Cerebellar nuclear complex (tissue), 1 donor: ENCODE measurements at places on chromosomes 6 and 20.

DNA sequence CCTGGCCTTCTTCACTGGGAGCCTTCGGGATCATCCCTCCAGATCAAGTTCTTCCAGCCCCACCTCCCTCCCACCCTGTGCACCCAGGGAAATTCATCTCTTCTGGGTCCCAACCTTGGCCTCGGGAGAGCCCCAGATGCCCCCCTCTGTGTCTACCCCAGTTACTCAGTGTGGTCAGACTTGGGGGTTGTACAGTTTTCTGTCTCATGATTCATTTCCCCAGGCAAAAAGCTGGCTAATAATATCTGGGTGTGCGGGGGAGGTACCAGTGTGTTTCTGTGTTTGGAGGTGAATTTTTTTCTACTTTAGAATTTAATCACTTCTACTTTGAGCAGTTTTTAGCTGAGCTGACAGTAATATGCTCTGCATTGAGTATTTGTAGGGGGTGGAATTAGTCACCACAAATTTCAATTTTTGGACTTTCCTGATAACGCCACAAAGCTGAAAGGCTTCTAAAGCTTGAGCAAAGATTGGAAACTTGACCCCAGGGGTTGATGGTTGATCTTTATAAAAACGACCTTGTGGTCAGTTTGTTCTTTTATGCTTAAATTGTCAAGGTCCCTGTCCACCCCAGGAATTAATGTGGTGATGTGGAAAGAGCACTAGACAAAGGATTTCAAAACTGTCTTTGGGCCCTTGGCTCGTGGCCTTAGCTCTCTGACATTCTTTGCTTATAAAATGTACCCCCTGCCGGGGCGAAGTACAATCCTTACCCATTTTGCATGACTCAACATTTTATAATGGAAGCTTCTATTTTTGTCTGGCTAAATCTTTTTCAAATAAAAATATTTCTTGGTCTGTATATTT is 284.7 kb upstream of the TAB2 start:
- no peak for DNase-seq

DNA sequence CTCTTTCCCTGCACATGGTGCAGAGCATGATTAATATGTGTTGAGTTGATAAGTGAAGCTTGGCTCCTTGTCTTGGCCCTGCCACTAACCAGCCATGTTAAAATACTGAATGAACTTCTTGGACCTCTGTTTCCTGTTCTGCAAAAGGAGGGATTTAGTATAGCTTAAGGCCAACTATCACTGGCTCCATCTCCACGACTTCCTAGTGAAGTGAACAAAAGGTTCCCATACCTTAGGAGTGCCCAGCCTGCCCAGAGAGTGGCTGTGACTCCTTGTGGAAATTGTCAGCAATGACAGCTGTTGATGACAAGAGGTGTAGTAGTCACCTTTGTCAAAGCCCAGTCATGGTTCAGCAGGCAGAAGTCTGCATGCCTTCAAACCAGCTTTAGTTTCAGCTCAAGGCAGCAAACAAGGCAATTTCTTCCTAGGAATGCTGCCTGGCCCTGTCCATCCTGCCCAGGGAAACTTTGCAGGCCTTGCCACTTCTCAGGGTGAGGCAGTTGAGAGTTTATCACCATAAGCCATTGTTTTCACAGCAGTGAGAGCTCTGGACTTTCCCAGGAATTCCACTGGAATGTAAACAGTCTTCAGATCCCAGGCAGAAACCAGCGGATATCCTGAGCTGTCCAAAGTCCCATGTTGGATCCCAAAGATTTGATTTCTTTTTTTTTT is 169.7 kb upstream of the TNFAIP3 start:
- no peak for DNase-seq

GRCh38 chr20:57200882-57201695 is 65.4 kb downstream of the BMP7 start:
- DNase-seq: no peak

- no peak for DNase-seq
These were observed 117.8 kb upstream of the ESR1 start for GRCh38 chr6:151689499-151690201.

DNA sequence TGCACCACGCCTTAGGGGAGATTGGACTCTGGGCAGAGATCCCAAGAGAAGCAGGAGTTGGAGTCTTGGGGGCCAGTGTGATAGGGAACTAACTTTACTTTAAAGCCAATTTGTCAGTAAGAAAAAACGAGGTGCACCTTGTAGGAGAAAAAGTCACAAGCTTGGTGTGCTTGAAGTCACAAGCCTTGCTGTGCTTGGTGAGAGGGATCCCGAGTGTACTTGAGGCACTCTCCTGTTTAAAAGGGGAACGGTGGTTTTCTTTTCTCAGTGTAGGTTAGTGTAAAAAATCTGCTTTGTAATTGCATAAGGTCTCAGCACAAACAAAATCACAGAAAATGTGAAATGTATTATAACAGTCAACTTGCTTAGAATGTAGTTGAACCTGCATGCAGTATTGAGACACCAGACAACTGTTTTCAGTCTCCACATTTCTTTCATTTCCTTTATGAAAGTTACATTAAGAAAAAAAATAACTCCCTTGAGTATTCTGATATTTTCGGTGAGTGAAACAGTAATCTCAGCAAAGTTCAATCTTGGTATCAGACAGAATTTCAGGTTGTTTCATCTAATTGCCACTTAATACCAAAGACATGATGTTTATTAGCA is 111.1 kb upstream of the DUSP22 start:
- no peak for DNase-seq

DNA sequence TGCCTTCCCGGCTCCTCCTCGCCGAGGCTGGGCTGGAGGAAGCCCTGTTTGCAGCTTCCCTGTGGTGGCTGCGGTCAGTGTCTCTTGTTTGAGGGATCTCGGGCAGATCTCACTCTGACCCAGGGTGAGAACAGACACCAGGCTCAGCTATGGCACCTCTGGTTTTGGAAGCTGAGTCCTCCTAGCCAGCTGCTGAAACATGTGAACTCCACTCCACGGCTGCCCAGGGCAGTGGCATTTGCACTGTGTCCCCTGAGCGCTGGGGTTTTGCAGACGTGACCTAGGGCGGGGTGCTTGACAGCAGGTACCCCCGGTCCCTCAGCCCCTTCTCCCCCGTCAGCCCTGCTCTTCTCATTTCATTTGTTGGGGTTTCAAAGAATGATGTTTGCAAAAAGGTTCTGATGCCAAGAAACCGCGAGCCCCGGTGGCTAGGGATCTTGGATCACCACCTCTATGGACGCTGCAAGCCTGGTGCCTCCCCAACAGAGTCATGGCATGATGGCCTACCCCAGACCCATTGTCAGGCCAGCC is 55.0 kb upstream of the DACT2 start:
- no peak for DNase-seq

DNA sequence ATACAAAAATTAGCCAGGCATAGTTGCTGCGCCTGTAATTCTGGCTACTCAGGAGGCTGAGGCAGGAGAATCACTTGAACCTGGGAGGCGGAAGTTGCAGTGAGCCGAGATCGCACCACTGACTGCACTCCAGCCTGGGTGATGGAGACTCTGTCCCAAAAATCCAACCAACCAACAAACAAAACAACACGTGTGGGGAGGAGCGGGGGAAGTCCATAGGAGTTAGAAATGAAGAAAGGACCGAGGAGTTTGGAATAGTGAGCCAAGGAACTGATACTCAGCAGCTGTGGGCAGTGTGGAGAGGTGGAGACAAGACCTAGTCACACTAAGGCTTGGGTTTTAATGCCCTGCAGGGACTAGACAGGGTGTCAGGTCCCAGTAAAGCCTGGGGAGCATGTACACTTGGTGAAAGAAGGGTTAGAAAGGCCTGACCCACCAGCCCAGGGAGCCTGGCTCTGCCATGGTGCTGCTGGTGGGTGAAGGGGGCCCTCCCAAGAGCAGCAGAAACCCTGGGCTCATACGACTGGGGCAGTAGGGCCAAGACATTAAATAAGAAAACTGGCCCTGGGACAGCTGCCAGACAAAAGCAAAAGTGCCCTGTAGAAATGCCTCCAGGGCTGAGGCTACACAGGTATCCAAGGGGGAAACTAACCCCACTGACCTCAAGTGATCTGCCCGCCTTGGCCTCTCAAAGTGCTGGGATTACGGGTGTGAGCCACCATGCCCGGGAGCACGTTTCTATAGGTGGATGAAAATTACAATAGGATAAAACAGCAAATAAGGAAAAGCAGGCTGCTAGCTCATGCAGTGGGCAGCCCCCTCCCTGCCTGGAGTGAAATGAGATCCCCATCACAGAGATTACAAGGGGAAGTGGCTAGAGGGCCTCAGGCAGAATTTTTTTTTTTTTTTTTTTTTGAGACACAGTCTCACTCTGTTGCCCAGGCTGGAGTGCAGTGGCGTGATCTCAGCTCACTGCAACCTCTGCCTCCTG is 58.0 kb downstream of the MYH7B start:
- DNase-seq: no peak

GRCh38 chr6:113944701-113945100 is 26.2 kb downstream of the HDAC2 start:
- DNase-seq: no peak

DNA sequence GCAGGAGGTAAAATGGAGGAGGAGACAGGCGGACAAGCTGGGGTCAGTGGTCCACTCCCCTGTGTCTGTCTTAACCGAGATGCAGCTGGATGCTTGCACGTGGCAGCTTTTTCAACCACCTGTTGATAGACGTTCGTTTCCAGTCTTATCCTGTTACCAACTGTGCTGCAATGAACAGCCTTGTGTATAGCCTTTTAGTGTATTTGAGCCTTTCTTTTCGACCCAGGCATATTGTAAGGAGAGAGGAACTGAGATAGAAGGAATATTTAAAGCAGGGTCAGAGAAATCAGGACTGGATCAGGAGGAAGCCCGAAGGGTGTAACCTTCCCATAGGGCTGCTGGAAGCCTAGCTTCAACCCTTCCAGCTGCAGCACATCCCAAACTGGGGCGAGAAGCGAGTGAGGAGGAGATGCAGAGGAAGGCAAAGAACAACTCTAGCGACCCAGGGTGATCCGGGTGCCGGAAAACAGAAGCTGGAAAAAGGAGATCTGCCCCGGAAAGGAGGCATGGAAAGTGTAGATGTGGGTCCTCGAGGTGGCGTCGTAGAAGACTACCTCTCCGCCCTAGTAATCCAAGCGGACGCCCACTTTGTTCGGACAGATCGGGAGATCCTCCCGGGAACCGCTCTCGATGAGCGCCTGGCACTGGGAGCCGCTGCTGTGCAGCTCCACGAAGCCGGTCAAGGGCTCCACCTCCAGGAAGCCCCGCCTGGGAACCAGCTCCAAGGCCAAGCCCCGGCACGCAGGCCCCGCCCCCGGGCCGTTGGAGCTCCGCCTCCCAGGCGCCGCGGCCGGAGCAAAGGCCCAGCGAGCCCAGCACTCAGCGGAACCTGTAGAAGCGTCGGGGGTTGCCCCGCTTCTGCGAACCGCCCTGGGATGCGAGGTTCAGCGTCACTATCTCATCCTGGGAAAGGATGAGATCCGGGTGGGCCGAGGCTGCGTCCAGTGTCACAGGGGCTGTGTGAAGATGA is 11.2 kb downstream of the TRIM31 start:
- no peak for DNase-seq

DNA sequence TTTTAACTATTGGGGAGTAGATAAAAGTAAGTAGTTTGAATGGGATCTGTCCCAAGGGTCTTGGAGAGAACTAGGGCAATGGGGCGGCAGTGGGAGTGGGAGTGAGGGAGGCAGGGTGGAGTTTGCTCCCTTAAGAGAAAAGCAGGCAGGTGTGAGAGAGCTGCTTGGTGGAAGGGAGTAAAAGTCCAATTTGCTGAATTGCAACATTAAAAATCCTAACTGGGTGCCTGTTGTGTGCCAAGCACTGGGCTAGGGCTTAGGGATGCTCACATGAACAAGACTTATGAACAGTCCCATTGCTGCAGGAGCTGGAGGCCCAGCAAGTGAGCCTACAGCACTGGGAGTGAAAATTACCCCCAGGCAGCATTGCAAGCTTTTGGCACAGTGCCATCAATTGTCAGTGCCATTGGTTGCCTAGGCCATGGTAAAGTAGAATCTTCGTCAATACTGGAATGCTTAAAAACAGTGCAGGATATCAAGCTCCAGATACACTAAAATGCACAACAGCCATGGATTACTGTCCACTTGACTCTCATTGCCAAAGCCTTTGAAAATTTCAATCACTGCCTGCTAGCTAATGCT is 277.7 kb upstream of the JARID2 start:
- DNase-seq: no peak

- DNase-seq: no peak
These were observed 36.9 kb upstream of the TBX18 start for GRCh38 chr6:84801250-84801649.

DNA sequence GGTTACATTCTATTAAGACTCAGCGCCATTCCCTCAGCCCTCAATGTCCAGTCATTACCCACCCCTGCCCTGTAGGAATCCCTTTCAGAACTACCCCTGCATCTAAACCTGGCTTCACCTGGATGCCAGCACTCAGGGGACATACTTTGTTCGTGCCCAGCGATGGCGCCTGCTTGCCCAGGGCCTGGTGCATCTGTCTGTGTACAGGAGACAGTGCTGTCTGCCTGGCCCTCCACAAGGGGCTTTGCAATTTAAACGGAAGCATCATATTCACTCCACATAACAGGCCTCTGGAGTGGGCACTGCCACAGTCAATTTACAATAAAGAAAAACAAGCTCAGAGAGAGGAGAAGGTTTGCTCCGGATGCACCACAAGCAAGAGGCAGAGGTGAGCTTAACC is 4.6 kb downstream of the RSPO4 start:
- no peak for DNase-seq

DNA sequence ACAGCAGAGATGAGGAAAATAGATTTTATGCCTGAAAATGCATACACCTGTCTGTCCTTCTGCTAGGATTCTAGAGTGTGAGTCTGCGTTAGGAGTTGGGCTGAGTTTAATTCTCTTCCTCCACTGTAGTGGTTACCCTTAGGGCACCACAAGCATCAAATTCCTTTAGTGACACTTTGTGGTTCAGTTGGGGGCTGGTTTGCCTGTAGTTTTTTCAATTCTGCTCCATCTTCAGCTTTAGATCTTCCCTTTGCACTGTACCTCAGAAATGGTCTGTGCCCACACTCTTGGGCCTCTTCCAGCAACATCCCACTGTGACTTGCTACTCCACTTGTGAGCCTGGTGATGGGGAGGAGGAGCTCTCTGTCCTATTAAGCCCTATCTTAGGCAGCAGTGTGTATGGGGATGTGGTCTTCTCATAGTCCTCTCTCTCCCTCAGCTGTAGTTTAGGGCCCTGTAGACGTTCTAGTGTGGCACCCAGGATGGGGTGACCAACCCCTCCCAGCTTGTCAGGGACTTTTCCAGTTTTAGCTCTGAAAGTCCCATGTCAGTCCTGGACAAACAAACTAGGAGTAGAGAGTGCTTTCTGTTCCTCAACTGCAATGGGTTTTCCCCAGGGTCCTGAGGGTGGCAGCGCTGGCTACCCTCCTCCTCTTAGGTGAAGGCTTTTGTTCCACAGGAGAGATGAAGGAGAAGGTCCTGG is 19.7 kb upstream of the OGFRL1 start:
- DNase-seq: no peak

GRCh38 chr6:105550955-105551620 is 148.2 kb upstream of the PREP start:
- DNase-seq: no peak

- DNase-seq: no peak
These were observed 60.5 kb downstream of the DST start for GRCh38 chr6:56582236-56582635.

DNA sequence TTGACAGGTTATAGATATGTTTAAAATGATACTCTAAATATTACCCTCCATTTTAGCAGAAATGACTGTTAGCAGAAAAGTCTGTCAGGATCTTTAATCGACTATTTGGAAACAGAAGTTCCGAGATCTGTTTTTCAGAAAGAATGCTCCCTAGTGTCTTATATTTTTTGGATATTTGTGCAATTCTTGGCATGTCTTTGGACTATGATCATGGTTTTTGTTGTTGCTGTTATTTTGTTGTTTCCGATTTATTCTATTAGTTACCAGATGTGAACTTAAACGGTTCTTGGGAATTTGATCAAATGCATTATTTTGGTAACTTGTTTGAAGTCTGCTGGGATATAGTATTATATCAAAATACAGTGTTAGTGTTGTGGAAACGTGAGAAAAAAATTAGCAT is 106.4 kb upstream of the CEP162 start:
- no peak for DNase-seq
